Cortex of kidney (tissue), 1 donor: ENCODE measurements at places on chromosomes 11 and 22.

- no peak for DNase-seq
Measured at GRCh38 chr11:11078344-11079086, 220.7 kb upstream of the ZBED5 start.

DNA sequence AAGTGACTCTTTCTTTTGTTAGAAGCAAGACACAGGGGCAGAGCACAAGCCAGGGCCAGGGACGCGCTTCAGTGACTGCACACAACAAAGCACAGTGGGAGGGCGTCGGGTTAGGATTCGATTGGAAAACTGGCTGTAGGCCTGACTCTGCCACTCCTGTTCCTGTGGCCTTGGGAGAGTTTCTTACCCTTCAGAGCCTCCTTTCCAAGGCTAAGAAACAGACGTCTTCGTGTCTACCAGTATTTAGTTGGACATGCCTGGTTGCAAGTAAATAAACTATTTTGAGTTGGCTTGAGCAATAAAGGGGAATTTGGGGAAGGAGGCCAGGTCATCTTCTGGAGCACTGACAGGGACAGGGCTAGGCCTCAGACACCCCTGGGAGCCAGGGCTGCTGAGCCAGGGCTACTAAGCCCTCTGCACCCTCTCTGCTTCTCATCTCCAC is 549.1 kb downstream of the INSC start:
- no peak for DNase-seq

- no peak for DNase-seq
Measured at GRCh38 chr11:117327567-117328374, at the start of gene CEP164. CEP164 (plus strand) TSS chr11:117327854; CDS start chr11:117338587, 10,733 bp downstream.

DNA sequence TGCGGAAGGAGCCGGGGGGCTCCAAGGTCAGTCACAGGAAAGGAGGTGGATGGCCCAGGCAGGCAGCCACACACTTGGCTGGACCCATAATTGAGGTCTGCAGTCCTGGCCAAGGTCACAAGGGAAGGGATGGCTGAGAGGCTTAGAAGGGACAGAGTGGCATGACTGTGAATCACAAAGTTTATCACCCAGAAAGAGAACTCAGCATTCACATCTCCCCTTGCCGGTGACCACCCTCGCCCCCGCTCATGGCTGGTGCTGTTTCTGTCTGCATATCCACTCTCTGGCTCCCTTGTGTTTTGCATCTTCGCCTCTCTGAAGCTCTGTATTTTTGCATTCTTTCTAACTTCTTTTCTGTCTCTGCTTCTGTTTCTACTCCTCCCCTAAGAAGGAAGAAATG is 117.5 kb downstream of the FEZ1 start:
- no peak for DNase-seq

- no peak for DNase-seq
Measured at GRCh38 chr11:19059833-19060232, 684 bp downstream of the MRGPRX2 start.

DNA sequence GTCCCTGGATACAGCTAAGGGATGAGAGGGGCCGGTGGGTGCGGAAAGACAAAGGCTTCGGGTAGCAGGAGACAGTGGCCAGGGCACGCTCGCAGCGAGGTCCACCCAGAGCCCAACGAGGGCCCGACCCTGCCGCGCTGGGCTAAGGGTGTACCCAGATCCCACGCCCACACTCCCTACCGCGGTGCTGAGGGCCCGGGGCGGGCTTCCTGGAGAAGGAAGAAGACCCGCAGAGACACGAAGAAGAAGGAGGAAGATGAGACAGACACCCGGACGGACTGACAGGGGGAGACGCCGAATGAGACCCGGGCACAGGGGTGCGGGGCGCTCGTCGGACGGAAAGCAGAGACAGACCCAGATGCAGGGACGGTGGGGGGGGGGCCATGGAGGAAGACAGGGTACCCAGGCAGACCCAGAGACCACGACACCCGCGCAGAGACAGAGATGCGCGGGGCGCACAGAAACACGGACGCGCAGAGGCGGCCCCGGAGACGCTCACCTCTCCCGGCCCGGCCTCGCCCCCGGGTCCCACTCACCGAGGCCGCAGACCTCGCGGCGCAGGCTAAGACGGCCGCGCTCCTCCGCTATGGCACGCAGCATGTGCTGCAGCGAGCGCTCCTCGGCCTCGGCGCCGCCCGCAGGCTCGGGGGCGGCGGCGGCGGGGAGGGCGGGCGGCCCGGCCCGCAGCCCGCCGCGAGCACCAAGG is 437 bp downstream of the KIAA0930 start:
- no peak for DNase-seq

DNA sequence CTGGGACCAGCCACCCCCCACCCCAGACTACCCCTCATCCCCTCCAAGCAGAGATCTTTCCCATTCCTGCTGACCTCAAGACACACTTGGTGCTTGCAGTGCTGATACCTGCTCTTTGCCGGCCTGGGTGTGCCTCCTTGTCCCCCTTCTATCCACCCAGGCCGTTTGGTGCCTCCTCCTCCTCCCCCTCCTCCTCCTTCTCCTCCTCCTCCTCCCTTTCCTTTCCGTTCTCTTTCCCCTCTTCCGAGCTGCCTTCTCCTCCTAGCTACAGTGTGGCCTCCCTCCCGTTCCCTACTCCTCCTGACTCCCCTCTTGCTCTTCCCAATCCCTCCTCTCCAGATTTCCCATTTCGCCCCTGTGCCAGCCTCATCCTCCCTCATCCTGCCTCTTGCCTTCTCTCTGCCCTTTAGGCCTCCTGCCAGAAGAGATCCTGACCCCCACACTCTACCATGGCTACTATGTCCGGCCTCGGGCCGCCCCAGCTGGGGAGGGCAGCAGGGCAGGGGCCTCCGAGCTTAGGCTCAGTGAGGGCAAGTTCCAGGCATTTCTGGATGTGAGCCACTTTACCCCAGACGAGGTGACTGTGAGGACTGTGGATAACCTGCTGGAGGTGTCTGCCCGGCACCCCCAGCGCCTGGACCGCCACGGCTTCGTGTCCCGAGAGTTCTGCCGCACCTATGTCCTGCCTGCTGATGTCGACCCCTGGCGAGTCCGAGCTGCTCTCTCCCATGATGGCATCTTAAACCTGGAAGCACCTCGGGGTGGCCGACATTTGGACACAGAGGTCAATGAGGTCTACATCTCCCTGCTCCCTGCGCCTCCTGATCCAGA is 712 bp downstream of the HSPB2 start:
- DNase-seq: no peak

DNA sequence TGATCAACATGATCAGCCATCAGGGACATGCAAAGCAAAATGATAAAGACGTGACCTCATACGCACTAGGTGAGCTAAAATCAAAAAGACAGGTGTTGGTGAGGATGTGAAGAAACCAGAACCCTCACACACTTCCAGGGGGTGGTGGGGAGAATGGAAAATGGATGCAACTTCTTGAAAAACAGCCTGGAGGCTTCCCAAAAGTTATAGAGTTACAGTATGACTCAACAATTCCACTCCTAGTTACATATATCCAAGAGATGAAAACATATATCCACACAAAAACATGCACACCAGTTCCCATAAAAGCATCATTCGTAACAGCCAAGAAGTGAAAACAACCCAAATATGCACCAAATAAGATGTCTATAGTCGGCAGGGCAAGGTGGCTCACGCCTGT is 42.1 kb upstream of the APLNR start:
- DNase-seq: no peak
